Cardiac fibroblast (primary cell): ENCODE measurements at places on chromosomes 5 and 9.

- DNase-seq: peak; percentile 51
Measured at GRCh38 chr9:114163517-114163951, 8.2 kb downstream of the COL27A1 start.

DNA sequence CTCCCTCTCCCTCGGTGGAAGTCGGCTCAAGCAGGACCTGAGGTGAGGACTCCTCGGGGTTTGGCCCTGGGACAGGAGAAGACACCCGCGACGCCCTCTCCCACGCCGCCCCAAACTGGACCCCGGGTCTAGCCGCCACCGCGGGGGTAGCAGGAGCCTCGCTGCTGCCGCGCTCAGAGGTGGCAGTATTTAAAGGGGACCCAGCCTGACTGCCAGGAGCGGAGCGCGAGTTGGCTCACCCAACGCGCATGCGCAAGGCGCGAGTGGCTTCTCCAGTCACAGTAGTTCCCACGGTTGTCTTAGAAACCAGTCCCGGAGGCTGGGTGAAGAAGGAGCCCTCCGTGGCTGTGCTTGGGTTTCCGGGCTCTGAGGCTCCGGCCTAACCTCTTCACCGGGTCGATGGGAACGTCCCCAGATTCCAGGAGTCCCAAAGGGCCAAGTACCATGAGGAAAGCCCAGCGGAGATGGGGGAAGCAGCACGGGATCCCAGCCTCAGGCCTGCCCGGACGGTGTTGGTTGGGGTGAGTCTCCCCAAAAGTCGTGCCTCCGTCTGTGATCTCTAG is 477.8 kb downstream of the SPATA31A7 start:
- DNase-seq: no peak

DNA sequence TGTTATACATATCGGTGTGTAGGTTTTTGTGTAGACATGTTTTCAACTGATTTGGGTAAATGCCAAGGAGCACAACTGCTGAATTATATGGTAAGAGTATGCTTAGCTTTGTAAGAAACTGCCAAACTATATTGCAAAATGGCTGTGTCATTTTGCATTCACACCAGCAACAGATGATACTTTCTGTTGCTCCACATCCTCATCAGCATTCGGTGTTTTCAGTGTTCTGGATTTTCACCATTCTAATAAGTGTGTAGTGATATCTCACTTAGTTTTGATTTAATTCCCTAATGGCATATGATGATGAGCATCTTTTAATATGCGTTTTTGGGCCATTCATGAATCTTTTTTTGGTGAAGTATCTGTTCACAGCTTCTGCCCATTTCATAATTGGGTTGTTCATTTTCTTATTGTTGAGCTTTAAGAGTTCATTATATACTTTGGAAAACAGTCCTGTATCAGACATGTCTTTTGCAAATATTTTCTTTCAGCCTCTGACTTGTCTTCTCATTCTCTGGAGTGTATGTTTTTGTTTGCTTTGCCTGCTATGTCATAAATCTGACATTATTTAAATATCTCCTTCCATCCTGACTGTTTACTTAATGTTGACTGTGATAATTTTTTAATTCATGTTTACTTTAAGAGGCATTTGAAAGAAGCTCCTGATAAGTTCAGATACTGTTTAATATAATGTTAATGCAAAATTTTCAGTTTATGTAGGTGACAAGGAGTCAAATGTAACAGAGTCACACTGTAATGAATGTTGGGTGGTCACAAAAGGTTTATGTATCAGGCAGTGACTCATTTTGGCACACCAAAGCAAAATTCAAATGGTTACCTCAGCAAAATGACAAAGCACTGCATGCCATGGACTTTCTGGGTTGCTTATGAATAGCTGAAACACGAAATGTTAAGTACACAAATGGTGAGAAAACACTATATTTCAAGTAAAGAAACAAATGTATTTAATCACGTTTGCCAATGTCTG is 181.1 kb upstream of the DAB2 start:
- DNase-seq: peak; percentile 86

DNA sequence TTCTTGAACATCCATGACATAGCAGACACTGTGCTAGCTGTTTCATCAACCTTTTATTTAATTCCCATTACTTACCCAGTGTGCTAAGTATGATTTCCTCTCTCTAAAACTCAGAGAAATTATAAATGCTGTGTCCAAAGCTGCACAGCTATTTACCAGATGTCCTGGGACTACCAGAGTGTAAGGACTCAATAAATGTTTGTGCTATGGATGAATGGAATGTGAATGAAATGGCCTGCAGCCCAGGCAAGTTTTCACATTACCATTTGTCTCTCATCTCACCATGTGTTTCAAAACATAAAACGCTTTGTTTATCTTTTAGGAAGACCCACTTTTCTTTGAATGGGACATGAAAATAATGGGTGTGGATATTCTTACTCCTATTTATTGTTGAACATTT is 96.2 kb downstream of the ARHGEF28 start:
- peak; percentile 39 for DNase-seq

DNA sequence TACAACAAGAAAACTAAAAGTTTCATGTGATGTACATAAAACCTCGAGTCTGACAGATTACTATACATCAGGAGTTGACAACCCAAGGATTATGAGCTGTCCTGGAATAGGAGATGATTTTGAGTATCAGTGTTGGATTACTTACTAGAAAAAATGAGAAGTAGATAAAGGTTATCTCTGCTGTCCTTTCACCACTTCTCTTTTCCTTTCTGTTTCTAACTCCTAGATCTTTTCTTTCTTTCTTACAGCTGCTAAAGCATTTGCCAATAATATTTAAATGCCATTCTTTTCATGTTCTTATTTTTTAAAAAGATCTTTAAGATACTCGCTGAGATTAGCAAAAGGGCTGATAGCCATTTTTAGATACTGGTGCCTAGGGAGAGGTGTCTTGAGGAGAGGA is 14.8 kb downstream of the RBM27 start:
- DNase-seq: no peak

- DNase-seq: no peak
Measured at GRCh38 chr9:7287065-7287464, 512.5 kb downstream of the DMAC1 start.

DNA sequence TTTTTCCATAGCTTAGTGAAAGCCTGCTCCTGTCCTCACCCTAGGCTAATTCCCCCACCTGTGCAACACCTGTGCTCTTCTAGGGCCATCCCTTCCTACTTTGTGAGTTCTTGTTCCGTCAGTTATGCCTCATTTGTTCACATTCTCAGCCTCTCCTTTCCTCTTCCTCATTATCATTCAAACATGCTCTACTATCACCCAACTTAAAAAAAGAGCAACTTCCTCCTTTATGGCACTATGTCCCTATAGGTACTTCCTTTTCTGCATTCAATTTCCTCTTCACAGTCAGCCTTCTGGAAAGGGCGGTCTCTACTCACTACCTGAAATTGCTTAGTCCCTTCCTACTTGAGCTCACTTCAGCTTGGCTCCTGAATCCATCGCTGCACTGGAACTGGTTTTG is 111.8 kb upstream of the LHFPL2 start:
- DNase-seq: no peak

GRCh38 chr5:123783421-123783820 is 271.4 kb downstream of the CSNK1G3 start:
- DNase-seq: peak; percentile 22

- peak; percentile 65 for DNase-seq
Measured at GRCh38 chr5:56763711-56764466, 51.5 kb upstream of the MAP3K1 start.

GRCh38 chr5:146006470-146007190 is 70.3 kb downstream of the SH3RF2 start:
- no peak for DNase-seq

- no peak for DNase-seq
Measured at GRCh38 chr5:18000744-18001143, 366.5 kb downstream of the TAF11L14 start.
